CD4-positive, alpha-beta T cell treated with Interleukin-15 for 4 hours (primary cell): ENCODE measurements at places on chromosomes 2 and 18.

GRCh38 chr18:73060666-73061288, 193.0 kb upstream of the NETO1 start:
- DNase-seq, result no peak

DNA sequence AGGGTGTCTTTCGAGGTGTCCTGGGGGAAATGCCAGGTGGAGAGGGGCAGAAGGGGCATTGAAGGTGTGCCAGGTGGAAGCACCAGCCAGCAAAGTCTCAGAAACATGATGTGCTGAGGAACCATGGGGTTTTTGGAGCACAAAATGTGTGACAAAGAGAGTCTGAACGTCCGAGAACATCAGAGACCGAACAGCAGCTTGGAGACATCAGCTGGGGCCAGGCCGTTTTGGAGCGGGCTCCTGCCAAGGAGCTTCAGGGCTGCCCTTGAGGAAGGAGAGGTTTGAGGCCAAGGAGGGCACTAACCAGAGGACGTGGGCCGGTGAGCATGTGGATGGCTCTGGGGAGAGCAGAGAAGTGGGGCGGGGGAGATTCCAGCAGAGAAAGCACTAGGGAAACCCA, 5.3 kb upstream of the MBP start:
- no peak for DNase-seq

DNA sequence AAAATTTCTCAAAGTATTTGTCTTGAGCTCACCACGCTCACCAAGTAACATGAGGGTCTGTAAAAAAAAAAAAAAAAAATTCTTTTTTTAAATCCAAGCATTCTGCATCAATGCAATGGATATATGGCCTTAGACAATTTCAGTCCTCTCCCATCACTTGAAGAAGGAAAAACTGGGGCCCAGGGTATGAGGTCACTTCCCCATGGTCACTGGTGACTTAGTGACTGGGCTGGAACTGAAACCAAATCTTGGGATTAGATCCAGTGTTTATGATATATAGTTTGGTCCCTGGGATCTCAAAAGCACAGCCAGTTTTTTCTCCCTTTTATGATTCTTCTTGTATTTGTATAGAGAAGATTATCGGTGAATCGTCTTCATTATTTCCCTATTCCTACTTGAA, 477.9 kb upstream of the TNP1 start:
- no peak for DNase-seq

DNA sequence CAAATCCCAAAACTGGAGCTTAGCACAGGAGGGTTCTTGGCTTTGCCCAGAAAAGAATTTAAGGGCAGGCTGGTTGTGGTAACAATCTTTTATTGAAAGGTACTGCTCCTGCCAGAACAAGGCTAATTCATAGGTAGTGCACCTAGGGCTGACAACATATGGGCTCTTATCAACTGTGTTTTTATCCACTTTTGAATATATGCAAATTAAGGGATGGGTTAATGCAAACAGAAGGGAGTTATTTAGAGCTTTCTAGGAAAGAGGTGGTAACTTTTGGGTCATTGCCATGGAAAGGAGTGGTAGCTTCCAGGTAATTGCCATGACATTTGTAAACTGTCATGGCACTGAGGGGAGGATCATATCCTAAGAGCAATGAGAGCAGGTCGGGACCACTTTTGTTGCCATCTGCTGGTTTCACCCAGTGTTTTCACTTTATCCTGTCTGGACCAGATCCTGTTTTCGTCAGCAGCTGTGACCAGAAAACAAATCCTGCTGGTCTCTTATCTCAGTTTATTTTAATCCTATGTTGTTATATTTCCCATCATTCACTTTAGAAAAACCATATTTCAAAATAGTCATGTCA, 981 bp downstream of the C2orf66 start:
- no peak for DNase-seq

DNA sequence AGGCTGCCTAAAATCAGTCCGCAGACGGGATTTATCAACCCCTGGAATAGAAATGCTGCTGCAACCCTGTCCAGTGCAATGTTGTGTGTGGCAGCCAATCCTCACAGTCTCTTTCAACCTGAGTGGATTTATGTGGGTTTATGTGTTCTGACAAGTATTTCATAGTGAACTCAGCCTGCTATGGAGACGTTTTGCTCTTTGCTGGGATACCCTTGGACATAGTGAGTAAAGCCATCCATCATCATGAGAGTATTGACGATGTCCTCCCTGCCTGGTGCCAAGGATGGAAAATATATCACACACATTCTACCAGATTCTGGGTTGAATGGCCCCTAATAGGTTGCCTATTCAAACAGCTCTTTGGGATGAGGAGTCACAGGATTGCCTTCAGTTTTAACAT, 219.1 kb downstream of the SOCS6 start:
- no peak for DNase-seq

DNA sequence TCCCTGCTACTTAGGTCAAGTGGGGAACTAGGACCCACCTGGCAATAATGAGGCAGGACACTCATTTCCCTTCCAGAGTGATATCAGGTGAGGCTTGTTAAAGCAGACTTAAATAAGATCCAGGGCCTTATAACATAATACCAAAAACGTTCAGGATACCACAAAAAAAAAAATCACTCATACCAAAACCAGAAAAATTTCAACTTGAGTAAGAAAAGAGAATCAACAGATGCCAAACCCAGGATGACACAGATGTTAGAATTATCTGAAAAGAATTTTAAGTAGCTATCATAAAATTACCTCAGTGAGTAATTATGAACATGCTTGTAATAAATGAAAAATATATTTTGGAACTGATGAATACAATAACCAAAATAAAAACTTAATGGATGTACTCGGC, 255.6 kb upstream of the OSR1 start:
- no peak for DNase-seq

- no peak for DNase-seq
Measured at GRCh38 chr2:26991717-26992116, 21.3 kb downstream of the MAPRE3 start.

- no peak for DNase-seq
Measured at GRCh38 chr2:217939220-217939619, 63.6 kb downstream of the TNS1 start.

- DNase-seq, result no peak
Measured at GRCh38 chr2:38514603-38515154, 88.0 kb downstream of the HNRNPLL start.

DNA sequence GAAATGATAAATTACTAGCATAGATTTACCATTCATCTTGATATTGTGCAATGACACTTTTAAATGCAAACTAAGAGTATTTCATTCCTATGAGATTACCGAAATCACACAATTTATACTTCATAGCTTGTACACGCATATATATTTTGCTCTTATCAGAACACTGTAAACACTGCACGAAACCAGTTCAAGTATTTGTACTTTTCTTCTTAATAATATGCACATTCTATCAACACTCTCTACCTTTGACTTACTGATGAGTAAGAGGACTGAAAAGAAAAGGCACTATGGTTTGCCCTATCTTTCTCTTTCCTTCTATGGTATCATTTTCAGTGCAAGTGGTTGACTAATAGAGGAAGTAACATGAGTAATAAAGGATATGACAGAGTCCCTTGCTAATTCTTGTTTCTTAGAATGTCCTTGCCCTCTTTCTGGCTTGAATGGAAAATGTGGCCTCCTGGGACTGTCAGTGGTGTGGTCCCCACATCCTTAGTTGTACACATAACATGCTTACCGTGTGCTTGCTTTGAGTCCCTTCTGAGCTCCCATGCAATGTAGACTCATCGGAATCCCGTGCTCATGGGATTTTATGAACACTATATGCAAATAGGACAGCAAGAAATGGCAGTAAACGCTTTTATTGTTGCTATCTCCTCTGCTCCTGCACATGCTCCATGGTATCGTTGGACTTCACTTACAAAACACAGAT, 363.5 kb upstream of the TNP1 start:
- peak; percentile 12 for DNase-seq

- no peak for DNase-seq
Measured at GRCh38 chr18:21831413-21831831, 90.8 kb downstream of the MIB1 start.

GRCh38 chr2:181123798-181124231, 143.4 kb downstream of the UBE2E3 start:
- DNase-seq, result peak; percentile 92

GRCh38 chr2:43127941-43128558, 98.4 kb downstream of the ZFP36L2 start:
- no peak for DNase-seq

DNA sequence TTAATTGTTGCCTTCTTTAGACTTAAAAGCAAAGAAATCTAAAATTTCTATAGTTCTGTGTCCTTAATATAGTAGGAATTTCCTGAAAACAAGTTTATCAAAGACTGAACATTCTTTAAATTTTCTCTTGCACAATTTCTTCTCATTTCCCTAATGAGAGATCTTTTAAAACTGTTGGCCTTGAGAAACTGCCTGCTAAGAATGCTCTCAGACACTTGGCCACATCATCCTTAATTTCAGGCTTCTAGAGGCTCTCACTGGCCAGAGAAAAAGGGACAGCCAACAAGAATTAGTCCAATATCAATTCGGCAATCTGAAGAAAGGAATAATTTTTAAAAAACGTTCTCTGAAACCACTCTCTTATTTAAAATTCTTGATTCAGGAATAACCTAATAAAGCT, 167.0 kb upstream of the CREB1 start:
- DNase-seq, result no peak

DNA sequence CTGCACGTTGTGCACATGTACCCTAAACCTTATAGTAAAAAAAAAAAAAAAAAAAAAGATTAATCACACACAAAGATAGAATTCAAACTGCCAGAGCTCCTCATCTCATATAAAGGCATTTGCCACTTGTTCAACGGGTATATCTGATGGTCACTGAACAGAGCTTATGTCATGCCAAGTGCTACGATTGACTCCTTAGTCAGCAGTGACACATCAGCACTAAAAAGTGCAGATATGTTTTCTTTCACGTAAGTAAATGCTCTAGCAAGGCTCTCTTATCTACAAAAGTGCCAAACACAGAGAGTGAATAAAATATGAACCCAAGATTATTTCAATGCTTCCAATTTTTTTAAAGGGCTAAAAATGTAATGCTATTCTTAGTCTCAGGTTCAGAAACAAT, 1.1 kb downstream of the LMAN1 start:
- peak; percentile 53 for DNase-seq

DNA sequence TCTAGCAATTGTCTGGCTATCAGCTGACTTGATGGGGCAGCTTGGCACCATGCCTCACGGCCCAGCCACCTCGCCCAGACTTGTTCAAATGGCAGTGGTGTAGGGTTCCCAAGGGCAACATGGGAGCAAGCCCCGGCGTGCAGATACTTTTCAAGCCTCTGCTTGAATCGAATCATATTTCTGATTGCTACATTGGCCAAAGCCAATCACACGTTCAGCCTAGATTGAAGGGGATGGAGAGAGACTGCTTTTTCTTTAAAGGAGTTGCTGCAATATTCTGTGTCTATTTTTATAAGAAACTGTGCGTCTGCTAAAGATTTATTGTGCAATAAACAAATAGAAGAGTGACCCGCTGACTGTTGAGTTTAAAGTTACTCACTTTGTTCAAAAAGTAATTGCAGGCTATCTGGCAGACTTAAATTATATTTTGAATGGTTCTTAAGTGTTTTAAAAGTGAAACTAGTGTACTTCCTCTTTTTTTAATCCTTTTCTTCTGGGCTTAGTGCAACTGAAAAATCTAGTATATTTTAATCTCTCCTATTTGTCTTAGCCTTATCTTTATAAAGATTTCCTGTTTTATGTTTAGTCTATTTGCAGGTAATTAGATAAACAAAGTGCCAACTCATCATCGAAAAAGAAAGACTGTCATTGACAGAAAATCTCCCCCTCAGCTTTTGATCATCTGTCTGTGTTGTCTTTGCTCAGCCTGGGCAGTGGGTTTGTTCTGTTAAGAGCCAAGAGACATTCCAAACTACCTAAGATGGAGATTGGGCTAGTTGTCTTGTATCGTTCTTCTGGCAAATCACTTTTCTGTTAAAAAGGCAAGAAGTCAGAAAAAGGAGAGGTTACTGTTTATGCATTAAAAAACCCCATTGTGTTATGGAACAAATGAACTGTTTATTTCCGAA, 156.1 kb downstream of the TPGS2 start:
- no peak for DNase-seq

GRCh38 chr2:213185147-213185822, 33.9 kb upstream of the IKZF2 start:
- no peak for DNase-seq

DNA sequence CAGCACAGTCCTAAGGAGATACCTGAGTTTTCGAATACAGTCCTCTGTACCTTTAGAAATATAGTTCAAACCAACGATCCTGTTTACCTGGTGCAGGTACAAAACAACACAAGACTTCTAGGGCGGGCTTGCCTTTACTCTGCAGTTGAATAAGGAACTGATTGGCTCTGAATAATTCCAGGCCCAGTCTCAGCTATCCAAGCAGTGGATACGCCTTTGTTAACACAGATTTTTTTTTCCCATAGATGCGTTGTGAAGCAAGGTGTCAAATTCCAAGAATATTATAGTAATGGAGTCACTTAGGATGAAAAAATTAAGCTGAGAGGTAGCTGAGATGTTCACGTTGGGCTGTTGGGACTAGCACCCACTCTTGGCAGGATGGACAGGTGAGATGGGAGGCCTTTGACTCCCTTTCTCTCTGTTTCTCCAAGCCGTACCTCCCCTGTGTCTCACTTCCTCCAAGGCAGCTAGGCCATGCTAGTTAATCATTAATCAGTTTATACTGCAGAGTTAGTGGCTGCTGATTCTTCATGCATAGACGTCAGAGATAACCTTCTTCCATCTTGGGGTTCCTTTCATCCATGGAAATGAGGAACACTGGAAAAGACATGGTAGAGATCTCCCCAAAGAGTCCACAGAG, 380.8 kb upstream of the ACVR2A start:
- DNase-seq, result no peak

- peak; percentile 24 for DNase-seq
Measured at GRCh38 chr2:36359067-36359466, 3.5 kb downstream of the CRIM1 start.

DNA sequence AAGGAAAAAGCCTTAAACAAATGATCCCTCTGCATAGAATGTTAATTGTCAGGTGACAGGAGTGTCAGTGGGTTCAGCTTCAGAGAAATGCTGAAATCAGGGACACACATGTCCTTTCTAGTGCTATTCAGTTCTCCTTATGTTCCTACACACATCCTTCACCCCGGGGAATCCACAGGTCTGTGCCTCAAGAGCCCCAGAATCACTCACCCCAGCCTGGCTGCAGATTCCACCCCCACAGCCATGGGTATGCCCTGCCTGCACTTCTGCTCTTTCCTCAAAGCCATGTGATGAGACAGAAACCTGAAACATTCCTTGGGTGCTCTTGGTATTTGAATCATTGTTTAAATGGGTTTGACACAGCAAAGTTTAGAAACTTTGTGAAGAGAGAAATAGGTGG, 27.4 kb upstream of the FZD7 start:
- DNase-seq, result no peak

GRCh38 chr2:833180-833579, 117.5 kb upstream of the SNTG2 start:
- no peak for DNase-seq

GRCh38 chr2:112493858-112494648, 12.1 kb downstream of the TTL start:
- DNase-seq, result no peak

GRCh38 chr2:64454386-64455332, 697 bp downstream of the LGALSL start:
- peak; percentile 29 for DNase-seq

GRCh38 chr2:166104084-166104483, 23.7 kb downstream of the SCN1A start:
- no peak for DNase-seq
